ENCODE measurements at places on chromosomes 7 and 10.

- no peak for DNase-seq
Measured at GRCh38 chr10:78686444-78687060, 382.2 kb upstream of the ZMIZ1 start.

- DNase-seq, result no peak
Measured at GRCh38 chr7:14626076-14626475, 276.5 kb downstream of the DGKB start.

GRCh38 chr7:146565872-146566271 lies 449.3 kb downstream of the CNTNAP2 start:
- no peak for DNase-seq

GRCh38 chr7:84631913-84632312 lies 437.3 kb upstream of the SEMA3A start:
- DNase-seq, result no peak

DNA sequence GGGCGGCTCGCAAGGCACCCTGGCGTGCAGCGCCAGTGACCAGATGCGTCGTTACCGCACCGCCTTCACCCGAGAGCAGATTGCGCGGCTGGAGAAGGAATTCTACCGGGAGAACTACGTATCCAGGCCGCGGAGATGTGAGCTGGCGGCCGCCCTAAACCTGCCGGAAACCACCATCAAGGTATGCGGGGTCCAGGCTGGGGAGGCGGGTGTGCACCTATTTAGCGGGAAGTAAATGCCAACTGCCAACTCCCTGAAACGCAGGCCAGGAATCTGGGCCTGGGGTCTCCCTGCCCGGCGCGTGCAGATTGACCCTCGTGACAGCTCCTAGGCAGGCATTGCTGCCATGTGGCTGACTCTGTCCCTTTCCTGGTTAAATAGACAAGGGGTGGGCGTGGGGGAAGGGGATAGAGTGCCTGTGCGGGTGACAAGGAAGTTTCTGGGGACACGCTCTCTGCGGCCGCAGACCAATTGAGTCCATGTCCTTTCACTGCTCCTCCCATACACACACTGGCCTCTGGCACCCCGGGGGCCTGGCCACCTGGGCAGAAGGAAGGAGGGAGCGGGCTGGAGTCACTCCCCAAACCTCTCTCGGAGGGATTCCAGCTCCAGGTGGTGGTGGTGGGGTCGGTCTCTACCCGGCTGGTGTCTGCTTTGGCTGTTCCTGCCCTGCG lies 2.7 kb downstream of the EVX1 start:
- DNase-seq, result no peak

Measured in hippocampal formation (tissue), 2 donors.